ENCODE measurements at places on chromosomes 2 and 18. TPM values are rescaled to one million over a fixed set of nuclear protein-coding genes. Genes with fewer than 3 reads are reported as not detected.

DNA sequence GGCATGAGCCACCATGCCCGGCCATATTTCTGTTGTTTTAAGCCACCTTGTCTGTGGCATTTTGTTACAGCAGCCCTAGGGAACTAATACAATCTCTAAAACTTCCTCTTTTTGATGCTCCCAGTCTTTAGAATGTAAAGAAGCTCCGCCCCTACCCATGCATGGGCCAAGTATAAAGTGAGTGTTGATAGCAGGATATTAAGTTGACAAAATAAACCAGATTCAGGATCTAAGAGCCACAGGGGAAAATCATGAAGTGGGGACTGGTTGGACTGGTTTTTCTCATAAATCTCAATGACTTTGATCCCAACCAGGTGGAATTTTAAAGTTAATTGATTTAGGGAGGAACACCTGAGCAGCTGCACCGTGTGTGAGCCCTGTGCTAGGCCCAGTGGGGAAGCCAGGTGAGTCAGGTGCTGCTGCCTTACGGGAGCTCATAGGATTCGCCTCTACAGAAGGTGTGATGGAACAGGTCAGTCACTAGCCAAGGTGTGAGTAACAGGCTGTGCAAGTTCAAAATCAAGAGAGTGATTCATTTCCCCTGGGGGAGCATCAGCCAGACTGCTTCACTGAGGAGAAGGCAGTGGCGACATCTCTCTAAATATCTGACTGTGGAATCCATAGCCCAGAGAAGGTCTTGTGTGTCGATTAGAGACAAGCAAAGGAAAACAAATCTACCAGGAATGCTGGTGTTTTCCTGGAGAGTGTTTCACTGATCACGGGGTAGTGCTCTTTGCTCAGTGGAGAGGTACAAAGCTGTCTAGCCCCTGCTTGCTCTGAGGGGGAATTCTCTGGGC, 63.0 kb upstream of the MSH2 start:
- peak; percentile 52 for DNase-seq

Gene PLEK
- not detected for total RNA-seq

DNA sequence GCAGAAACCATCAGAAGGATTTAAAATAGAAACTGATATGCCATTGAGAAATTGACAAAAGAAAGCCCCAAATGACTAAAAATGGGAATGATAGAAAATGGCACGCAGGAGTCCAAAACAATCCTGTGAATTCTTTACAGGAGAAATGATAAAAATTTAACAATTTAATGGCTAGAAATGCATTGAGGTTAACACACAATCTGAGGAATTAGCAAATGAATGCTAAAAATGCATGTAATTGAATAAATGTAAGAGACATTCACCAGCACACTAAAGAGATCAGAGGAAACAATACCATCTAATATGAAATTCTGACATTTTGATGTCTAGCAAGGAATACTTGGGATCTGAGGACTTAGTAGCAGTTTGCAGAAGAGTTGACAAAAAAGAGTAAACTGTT, 37.0 kb downstream of the MARCHF4 start:
- no peak for DNase-seq

Gene TEX44
- not detected for total RNA-seq

- no peak for DNase-seq
Measured at GRCh38 chr2:144914622-144915318, 394.9 kb upstream of the ZEB2 start.

GRCh38 chr2:23078784-23079434, 306.1 kb upstream of the KLHL29 start:
- no peak for DNase-seq

DNA sequence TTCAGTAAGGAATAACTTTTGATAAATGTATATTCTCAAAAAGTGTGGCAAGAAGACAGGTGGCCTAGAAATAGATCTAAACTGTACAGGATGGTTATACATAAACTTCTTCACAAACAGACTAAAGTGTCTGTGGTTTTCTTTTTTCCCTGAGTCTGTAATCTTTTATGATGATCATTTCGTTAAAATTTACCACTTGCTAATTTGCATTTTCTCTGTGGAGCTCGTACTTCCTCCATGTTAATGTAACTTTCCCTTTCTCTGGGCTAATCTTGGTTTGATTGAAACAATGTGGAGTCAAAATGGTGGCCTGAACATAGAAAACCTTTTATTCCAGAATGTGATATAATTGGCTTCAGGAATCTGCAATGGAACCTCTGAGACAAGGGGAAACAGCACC, 166.2 kb downstream of the FTCDNL1 start:
- DNase-seq = no peak

- no peak for DNase-seq
Measured at GRCh38 chr2:217740178-217740577, 262.6 kb downstream of the TNS1 start.

Gene PRSS56
- not detected for total RNA-seq

DNA sequence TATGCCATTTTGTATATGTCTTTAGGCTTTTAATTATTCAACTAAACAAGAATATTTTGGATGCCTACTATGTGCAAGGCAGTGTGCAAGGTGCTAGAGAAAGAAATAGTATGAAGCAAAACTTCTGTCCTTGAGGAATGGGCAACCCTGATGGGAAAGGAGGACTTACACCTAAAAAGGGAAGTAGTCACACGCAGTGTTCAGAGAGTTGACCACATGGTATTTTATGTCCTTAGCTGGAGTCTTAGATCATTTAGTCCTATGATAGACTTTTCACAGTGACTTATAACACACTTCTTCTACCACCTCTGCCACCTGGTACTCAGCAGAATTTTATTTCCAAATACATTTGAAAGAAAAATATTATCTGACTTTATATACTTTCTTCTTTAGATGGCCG, 291.6 kb downstream of the PLCL1 start:
- DNase-seq = no peak

Gene RABL2A
- 2.6 TPM for total RNA-seq

GRCh38 chr2:108553209-108553919, 19.1 kb downstream of the LIMS1 start:
- no peak for DNase-seq

- DNase-seq = no peak
Measured at GRCh38 chr2:27887830-27888229, 2.4 kb downstream of the RBKS start.

GRCh38 chr2:18585526-18585925, 3.8 kb downstream of the NT5C1B start:
- no peak for DNase-seq

DNA sequence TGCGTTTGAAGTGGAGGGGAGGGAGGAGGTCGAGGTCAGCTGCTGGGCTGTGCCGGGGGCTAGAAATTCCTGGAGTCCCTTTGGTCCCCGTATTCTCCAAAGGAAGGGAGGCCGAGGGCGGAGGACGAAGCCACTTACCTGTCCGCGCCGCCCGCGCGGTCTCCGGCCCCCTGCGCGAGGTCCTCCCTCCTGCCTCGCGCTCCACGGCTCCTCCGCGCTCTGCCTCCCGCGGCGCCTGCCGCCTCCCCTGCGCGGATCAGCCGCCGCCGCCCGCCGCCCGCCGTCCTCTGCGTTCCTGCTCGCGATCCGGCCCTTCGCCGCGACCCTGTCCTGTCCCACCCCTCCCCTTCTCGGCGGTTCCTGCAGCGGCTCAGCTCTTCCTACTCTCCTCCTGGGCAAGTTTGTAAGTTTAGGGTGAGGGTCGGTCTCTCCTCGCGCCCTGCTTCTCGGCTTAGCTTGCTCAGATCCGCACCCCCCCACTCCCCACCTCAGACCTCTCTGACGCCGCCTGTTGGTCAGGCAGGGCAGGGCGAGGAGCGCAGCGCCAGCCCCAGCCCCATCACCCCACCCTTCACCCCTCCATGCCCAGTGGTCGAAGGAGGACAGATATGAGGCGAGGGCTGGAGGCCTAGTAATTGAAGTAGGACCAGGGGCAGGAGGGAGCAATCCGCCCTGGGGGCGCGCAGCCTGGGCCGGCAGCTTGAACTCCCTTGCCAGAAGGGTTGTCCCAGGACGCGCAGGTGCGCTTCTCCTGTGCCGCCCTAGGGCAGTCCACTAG, 9.7 kb upstream of the SKOR2 start:
- no peak for DNase-seq

Gene MAL
- total RNA-seq = not detected

Gene PPP1R1C
- 0.53 TPM for total RNA-seq

DNA sequence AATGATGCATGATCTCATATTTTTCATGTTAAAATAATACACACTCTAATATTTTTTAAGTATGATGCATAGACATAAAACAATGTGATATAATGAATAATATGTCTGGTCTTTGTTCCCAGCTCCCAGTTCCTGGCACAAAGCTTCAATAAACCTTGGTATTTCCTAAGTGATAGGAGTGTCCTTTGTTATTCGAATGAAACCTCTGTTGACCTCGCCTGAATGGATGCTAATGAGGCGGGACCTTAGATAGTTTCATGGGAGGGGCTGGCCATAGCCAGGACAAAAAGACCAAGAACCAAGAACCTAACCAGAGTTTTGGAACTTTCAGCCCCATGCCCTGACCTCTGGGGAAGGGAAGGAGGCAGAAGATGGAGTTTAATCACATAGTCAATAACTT, 257.7 kb upstream of the COPS8 start:
- DNase-seq = no peak

Gene C2orf92
- not detected for total RNA-seq

DNA sequence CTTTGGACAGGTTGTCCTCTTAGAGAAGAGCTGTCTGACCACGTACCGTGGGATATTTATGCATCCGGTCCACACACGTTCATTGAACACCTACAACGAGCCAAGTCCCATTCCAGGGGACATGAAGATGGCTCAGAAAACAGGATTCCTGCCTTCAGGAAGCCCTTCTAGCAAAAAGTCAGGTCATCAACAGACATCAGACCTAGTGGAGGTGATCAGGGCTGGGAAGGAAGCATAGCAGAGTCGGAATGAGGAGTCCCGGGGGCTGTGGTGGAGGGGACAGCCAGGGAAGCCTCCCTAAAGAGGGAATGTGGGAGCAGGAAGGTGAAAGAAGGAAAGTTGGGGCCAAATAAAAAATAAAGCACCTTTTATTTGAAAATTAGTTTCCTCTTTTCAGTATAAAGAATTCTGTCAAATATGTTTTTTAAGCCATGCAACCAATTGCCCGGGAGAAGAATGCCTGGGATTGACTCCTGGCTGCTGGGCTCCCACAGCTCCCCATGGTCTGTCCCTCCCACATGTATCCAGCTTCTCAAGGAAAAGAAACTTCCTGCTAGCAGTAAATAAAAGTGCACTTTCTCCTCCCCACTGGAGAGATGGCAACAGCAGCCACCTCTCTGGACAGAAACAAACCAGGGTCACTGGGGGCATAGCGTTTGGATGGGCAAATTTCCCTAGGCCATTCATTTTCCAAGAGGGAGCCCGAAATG, 144.8 kb downstream of the SMAD7 start:
- no peak for DNase-seq

- peak; percentile 9 for DNase-seq
Measured at GRCh38 chr2:44479127-44479887, 117.6 kb downstream of the CAMKMT start.

Measured in MG63 (cell line).